ENCODE measurements at places on chromosomes 13 and 19.

DNA sequence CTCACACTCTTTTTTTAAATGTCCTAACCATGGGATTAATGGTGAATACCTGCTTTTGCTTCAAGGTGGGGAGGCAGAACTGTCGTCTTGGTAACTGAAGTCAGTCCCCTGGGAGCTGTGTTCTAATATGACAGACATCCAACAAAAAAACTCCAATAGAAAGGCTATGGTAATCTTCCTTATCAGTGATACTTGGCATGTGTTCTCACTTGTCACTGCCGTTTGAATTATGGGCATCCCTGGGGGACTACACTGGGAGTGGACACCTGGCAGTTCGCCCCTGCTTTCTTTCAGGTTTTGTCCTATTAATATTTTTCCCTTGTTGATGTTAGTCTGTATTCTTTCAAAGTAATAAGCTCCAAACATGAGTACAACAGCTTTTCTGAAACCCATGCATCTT is 252.6 kb downstream of the SLITRK5 start:
- DNase-seq: no peak

DNA sequence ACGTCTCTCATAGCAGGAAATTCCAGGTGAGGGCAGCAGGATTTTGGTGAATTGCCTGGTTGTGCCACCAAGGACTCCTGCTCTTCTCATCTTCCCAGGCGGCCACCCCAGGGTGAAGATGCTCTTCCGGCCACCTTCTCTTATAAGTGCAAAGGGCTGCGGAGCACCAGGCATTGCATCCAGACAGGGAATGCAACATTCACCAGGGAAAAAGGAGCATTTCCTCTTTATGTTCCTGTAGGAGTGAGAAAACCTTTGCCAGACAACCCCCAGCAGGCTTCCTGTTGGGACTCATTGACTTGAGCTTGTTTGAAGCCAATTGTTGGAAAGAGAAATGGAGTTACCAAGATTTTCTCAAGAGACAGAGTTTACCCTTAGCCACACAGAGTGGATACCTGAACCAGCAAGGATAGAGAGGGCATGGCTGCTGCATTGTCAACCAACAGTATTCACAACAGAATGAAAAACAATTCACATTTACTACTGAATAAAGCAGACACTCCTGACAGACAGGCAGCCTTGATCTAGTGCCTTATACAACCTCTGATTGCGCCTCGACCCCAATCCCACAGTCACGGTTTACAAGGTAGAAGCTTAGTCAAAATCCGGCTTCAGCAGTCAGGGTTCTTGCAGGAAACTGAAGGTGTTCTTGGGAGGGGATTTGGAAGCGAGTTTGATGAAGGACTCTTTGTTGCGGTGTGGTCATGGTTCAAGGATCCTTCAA is 1.8 kb upstream of the ATP11A start:
- no peak for DNase-seq

- DNase-seq: no peak
Observed at GRCh38 chr19:44955505-44956439, 592 bp downstream of the CLPTM1 start.

GRCh38 chr13:37665420-37665819 is 66.9 kb upstream of the POSTN start:
- no peak for DNase-seq

- DNase-seq: no peak
Observed at GRCh38 chr19:47765523-47766358, 12.8 kb upstream of the SELENOW start.

GRCh38 chr19:41739361-41739760 is 16.0 kb upstream of the CEACAM6 start:
- no peak for DNase-seq

GRCh38 chr13:52001120-52001731 is 10.0 kb downstream of the ATP7B start:
- peak; percentile 67 for DNase-seq

DNA sequence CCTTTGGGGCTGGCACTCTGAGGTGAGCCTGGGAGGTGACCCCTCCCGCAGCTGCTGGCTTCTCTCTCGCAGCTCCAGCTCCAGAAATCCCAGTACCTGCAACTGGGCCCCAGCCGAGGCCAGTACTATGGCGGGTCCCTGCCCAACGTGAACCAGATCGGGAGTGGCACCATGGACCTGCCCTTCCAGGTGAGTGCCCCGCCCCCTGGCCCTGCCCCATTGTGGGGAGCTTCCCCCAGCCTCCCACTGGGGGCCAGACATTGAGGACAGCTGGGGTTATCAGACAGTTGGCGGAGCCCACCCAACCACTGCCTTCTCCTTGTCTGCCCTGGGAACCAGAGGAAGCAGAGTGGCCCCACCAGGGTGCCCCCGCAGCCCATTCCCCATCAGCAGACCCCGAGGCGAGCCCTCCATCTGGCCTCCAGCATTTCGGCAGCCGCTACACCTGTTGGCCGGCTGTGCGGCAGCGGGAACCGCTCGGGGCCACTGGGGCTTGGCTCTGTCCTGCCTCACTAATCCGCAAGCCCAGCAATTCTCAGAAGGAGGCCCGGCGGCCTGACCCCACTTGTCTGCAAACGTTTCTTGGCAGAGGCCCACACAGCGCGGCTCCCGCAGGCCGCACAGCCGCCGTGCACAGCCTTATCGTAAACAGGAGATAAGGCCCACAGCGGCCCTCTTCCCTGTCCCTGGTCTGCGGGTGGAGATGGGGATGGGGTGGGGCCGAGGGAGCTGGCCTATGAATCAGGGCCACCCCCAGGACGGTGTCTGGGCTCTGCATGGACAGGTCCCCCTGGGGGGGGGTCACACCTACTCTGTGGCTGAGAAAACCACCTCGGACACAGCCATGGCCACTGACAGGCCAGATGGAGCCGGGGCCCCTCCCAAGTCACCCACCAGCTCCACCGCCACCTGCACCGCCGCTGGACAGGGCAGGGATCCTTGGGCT is 48.0 kb downstream of the COMP start:
- no peak for DNase-seq

DNA sequence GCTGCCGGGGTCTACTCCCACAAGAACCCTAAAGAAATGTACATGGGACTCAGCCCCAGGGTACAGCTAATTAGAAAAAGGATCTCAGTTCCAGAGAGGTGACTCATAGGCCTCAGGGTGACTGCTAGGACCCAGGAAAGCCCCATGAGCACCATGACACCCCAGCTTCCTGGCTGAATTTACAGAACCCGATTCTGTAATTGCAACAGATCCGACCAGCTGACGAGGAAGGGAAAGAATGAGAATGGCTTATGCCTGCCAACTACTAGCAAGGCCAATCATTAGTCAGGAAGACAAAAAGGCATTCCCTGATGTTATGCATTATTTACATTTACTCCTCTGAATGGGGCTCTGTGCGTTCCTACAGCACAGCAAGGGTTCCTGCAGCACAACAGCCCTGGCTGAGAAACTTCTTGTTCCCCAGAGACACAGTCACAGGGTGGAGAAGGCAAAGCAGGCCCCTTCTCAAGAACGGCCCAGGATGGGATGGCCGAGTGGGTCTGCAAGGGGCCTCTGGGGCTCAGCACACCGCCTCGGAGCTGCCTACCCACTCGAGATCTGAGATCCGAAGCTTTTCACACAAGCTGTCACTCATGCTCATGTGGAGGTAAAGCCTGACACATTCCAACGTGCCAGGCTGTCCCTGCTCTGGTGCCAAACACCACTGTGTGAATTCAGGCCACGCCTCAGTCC is 27.2 kb downstream of the PBX4 start:
- DNase-seq: peak; percentile 11

DNA sequence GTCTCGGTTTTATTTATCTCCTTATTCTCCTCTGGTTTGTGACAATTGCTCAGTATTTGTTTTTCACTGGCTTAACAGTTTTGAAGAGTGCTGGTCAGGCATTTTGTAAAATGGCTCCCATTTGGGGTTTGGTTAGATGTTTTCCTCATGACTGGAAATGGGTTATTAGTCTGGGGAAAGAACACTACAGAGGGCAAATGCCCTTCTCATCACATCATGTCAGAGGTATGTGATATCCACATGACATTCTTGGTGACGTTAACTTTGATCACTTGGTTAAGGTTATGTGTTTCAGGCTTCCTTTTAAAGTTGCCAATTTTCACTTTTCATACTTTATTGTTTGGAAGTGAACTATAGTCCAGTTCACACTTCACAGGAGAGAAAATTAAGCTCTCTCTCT is 74.8 kb upstream of the KLHL1 start:
- no peak for DNase-seq

DNA sequence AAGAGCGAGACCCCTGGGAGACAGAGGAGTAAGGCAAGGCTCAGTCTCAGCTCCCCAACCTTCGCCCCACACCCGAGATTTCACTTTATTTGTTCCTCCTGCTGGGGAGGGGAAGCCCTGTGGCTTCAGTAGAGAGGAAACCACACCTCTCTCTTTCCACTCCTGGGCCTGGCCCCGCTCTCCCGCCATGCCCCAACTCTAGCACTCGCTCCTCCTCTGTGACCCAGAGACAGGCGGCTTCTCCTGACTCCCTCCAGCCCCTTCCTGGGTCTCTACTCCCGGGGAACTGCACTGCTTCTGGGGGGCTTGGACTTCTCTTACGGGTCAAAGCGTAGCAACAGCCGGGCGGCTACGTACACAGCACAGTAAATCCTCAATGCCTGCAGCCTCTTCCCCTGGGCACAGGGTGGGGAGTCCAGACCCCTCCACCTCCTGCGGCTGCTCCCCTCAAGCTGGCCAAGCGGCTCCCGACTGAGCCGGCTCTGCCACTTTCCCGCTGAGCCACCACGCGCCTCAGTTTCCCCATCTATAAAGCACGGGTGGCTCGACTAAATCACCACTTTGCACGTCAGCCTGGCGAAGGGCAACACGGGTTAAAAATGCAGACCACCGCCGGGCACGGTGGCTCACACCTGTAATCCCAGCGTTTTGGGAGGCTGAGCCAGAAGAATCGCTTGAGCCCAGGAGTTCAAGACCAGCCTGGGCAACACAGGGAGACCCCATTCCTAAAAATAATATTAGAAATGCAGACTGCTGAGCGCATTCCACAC is 1.4 kb downstream of the RNF126 start:
- DNase-seq: no peak

- DNase-seq: no peak
Observed at GRCh38 chr19:30393046-30393445, 20.9 kb downstream of the ZNF536 start.

- DNase-seq: no peak
Observed at GRCh38 chr13:66563076-66563475, 667.1 kb downstream of the PCDH9 start.

- no peak for DNase-seq
Observed at GRCh38 chr13:29674532-29674931, 79.0 kb upstream of the SLC7A1 start.

GRCh38 chr13:65631078-65631477 is 1599.1 kb downstream of the PCDH9 start:
- DNase-seq: no peak

GRCh38 chr13:105567951-105568525 is 967.4 kb downstream of the EFNB2 start:
- DNase-seq: no peak

DNA sequence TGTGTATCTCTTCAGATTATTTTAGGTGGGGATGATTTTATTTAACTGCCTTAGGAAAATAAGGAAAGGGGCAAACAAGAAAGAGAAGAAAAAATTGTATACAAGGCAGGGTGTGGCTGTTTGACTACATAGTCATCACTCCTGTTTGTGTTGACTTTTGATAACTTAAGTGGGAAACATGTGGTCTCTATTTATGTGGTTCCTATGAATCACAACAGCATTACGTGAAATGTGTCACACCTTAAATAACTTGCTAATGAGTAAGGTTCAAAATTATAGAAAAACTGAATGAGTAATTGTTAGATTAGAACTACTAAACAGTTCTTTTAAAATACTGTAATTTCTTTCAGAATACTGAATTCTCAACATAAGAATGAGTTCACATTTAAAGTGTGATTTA is 69.3 kb downstream of the LMO7 start:
- no peak for DNase-seq

DNA sequence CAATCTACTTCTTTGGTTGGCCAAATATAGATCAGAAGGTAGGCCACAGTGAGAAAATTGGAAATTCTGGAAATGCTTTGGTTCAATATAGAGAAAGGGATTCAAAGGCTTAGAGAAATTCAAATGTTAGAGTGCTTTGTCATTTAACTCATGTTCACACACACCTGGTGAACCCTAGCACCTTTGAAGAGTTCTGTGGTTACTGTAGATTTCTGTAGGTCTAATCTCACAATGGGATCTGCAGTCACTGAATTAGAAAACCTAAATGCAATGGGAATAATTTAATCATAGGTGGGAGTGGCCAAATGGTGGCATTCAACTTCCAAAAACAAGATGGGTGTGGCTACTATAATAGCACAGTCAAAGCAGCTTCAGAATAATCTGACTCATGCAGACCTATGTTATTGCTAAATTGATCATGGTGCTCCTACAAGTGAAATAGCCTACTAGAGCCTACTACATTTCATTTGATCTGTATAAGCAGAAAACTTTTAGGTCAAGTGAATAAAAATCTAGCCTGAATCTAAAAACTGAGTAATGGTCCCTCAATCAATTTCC is 1152.9 kb downstream of the PCDH9 start:
- no peak for DNase-seq

DNA sequence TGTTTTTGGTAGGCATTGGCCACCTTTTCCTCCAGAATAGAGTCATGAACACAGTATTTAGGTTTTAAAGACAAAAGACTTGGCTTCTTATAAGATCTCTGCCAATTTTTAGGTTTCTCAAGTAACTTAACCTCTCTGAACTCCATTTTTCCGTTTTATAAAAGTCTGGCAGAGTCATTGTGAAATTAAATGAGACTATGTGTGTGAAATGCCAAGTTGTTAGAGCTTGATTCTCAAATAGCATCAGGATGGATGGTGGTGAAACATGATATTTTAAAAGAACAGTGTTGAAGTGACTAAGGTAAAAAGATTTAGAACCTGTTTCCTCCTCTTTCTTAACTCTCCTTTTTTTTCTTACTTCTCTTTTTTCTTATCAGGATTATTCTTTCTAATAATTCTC is 617.7 kb upstream of the SLITRK1 start:
- DNase-seq: no peak

DNA sequence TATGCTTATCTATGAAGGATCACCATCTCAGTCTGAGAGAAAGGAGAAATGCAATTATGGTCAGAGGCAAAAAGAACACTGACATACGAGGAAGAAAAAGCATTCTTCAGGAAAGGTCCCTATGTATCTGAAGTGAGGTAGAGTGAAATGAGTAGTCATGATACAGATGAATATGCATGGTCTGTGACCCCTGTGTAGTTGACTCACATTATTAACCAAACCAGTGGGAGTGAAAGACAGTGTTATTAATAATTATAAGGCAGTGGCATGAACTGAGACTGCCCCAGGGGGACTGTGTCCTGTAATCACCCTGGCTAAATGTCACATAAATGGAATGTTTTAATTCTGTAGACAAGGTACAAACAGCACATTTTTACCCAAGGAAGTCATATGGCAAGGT is 1320.2 kb upstream of the PCDH9 start:
- no peak for DNase-seq

DNA sequence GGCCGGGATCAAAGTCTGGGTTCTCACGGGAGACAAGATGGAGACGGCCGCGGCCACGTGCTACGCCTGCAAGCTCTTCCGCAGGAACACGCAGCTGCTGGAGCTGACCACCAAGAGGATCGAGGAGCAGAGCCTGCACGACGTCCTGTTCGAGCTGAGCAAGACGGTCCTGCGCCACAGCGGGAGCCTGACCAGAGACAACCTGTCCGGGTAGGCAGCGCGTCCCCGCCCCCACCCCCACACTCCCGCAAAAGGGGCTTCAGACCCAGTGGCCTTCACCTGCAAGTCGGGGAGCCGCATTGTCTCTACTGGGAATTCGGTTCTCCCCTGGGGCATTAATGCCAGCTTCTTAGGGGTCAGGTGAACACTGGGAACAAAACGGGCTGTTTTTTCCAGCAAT is 114.7 kb upstream of the MCF2L start:
- no peak for DNase-seq

- DNase-seq: no peak
Observed at GRCh38 chr13:29170436-29171082, 350.4 kb downstream of the MTUS2 start.

Measured in D721Med (cell line).